ENCODE measurements at places on chromosomes 7 and 10.

DNA sequence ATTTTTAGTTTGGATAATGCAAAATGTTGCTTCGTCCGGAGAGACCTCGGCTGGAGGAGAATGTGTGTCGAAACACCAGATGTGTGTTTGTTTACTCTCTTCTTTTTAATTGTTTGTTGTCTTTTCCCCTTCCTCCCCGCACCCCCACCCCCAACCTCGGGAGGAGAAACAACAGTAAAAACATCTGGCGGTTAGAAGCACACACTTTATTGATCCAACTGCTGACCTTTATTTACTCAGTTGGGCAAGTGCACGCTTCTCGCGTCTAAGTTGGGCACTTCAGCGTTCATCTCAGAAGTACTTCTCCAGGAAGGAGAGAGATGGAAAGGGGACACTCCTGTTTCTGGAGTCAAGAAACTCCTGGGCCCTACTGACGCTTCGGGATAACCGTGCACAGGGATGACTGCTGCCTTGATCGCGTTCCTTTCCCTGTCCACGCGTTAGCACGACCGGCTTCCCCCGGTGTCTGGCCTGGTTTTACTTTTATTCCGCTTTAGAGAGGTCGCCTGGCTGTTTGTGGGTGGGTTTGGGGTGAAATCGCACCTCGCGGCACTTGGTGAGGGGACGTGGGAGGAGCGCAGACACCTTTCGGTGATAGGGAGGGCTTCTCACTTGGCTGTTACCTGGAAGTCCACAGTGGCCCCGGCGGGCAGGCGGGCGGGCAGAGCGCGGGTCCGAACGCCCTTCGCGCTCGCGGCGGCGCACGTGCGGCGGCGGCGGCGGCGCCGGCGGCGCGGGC lies 168.3 kb upstream of the PPP1R3A start:
- H3K27ac ChIP-seq = no peak overlapping the region
- no peak for DNase-seq
- H3K4me1 ChIP-seq = peaks cover 46% of the 10 kb centered on the region
- peaks cover 33% of the 10 kb centered on the region for H3K27me3 ChIP-seq
- no peaks in the 10 kb centered on the region for H3K36me3 ChIP-seq
- no peak overlapping the region for H3K4me3 ChIP-seq

DNA sequence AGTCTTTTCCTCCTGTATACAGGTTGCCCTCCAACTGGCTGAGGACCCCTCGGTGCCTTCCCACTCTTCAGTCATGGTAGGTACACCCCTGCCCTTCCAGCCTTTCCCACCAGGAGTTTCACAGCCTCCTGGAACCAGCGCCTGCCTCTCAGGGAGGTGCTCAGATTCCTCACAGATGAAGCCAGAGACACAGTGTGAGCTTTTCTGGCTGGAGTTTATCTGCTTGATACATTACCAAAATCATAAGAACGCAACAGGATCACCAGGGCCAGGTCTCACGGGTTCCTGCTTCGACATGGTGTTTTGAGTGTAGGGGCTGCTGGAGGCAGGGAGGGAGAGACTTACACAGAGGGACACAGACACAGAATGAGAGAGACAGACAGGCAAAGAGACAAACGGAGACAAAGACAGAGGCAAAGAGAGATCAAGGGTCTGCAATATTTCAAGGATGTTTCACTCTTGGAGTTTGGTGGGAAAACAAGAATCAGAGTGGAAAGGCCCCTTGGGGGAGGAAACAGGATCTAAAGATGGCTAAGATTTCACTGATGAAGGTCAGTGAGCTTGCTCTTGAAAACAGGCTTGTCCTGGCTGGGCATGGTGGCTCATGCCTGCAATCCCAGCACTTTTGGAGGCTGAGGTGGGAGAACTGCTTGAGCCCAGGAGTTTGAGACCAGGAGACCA lies 6.5 kb upstream of the INMT start:
- H3K36me3 ChIP-seq = no peaks in the 10 kb centered on the region
- peaks cover 16% of the 10 kb centered on the region for H3K4me1 ChIP-seq
- H3K27me3 ChIP-seq = no peaks in the 10 kb centered on the region

DNA sequence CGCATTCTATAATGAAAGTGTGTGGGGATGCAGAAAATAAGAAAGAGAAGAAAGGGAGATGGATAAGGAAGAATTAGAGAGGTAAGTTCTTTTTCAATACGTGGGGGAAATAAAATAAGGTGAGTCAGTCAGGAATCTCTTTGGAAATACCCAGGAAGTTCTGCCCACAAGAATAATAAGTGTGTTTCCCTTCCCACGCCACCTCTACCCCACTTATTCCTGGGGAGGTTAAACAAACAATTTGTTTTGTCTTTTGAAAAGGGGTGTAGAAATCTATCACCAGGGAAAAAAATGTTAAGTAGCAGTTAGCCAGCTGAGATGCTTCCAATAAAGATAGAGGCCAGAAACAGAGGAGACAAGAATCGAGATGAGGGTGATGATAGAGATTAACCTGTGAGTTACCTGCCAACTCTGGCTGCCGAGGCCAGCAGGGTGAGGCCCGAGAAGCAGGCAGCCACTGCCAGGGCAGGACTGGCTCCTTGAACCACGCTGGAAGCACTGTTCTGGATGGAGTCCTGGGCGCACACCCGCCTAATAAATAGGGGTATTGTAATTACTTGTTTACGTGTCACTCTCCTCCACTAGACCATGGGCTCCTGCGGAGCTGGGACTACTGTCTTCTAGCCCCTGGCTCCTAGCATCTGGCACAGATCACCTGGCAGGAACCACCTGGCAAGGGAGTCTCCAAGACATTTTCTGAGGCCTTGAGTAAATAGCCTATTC lies 191.3 kb downstream of the FGFR2 start:
- DNase-seq = no peak
- no peaks in the 10 kb centered on the region for H3K4me1 ChIP-seq
- H3K4me3 ChIP-seq = no peak overlapping the region
- no peak overlapping the region for H3K27ac ChIP-seq

DNA sequence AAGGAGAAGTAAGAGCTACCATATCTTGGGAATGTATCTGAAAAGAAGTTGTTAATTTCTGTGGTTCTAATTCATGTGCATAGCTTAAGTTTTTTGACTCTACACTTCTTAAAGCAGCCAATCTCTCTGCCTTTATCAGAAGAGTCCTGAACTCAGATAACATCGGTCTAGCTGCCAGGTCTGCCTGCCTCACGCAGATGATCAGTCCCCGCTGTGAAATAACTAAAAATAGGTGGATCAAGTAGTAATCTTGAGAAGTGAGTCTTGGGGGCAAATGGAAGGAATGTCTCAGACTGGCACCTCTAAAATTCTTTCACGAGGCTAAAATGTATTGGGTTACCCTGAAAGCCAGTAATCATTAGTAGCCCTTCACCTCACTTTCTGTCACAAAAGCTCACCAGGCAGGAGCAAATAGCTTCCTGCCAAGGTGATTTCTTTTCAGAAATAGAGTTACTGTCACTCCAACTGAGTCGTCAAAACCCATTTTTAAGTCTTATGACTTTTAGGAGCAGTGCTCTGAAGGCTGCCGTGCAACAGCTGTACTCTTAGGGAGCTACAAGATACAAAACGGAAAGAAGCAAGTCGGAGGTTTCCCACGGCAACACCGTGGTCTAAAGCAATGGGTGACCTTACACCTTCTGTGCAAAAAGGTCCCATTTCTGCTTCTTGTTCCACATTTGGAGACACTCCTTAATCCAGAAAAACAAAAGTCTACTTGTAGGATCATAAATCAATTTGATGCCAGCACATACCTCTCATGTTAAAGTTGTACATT lies 85.2 kb downstream of the ABCB5 start:
- H3K36me3 ChIP-seq = no peaks in the 10 kb centered on the region
- H3K4me1 ChIP-seq = no peaks in the 10 kb centered on the region
- H3K27ac ChIP-seq = no peak overlapping the region
- no peak for DNase-seq
- H3K4me3 ChIP-seq = no peak overlapping the region

GRCh38 chr7:348962-349743 lies 59.2 kb downstream of the FOXL3 start:
- H3K27ac ChIP-seq = no peak overlapping the region
- H3K4me1 ChIP-seq = peaks cover 24% of the 10 kb centered on the region
- H3K4me3 ChIP-seq = no peak overlapping the region
- H3K27me3 ChIP-seq = no peaks in the 10 kb centered on the region
- no peaks in the 10 kb centered on the region for H3K36me3 ChIP-seq
- no peak for DNase-seq

- no peaks in the 10 kb centered on the region for H3K27me3 ChIP-seq
- no peaks in the 10 kb centered on the region for H3K4me1 ChIP-seq
- no peak for DNase-seq
- no peak overlapping the region for H3K27ac ChIP-seq
These were observed 245.5 kb downstream of the REEP3 start for GRCh38 chr10:63766745-63767137.

- H3K36me3 ChIP-seq = no peaks in the 10 kb centered on the region
- H3K4me3 ChIP-seq = no peak overlapping the region
- H3K27me3 ChIP-seq = no peaks in the 10 kb centered on the region
- H3K27ac ChIP-seq = no peak overlapping the region
These were observed 87.3 kb upstream of the BAIAP2L1 start for GRCh38 chr7:98488167-98488566.

- no peaks in the 10 kb centered on the region for H3K36me3 ChIP-seq
- H3K4me1 ChIP-seq = no peaks in the 10 kb centered on the region
- DNase-seq = no peak
- no peaks in the 10 kb centered on the region for H3K27me3 ChIP-seq
- H3K27ac ChIP-seq = no peak overlapping the region
These were observed 153.7 kb downstream of the DNAJB9 start for GRCh38 chr7:108723381-108723814.

GRCh38 chr7:107948645-107949442 lies 54.1 kb downstream of the LAMB1 start:
- no peak for DNase-seq
- H3K4me1 ChIP-seq = no peaks in the 10 kb centered on the region
- no peaks in the 10 kb centered on the region for H3K27me3 ChIP-seq
- no peak overlapping the region for H3K27ac ChIP-seq
- no peak overlapping the region for H3K4me3 ChIP-seq

- H3K27ac ChIP-seq = no peak overlapping the region
- no peak overlapping the region for H3K4me3 ChIP-seq
- DNase-seq = no peak
- no peaks in the 10 kb centered on the region for H3K27me3 ChIP-seq
These were observed 192.7 kb downstream of the MLLT10 start for GRCh38 chr10:21726601-21727225.

DNA sequence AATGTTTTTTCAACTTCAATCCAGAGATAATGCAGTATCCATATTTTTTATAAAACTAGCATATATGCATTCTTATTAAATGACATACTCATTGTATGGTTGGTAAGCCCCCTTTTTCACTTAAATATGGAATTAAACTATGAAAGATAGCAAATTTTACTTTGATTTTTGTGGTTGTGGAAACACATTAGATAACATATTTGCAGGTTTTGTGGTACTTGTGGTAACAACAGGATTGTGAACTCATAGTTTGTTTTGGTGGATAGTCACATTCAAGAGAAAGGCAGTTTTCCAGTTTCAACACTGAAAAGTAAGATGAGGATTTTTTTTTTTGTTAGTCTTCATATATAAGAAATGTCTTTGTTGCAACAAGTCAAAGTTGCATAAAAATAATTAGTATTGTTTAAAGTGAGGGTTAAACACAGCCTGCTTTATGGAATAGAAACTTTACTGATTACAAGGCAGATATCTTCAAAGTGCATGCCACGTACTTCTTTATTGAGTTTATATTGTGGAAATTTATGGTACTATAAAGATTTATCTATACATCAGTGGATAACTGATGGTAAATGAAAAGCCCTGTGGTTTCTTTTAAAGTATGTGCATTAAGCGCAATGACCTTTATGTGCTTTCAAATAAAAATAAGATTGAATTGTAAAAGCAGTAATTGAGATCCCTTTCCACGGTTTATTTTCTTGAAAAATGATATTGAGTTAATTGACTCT lies 39.7 kb upstream of the SEMA3D start:
- no peak overlapping the region for H3K27ac ChIP-seq
- H3K4me1 ChIP-seq = no peaks in the 10 kb centered on the region
- no peak overlapping the region for H3K4me3 ChIP-seq
- no peaks in the 10 kb centered on the region for H3K27me3 ChIP-seq
- no peak for DNase-seq

- no peaks in the 10 kb centered on the region for H3K27me3 ChIP-seq
- H3K4me3 ChIP-seq = no peak overlapping the region
- no peak overlapping the region for H3K27ac ChIP-seq
- DNase-seq = no peak
- H3K4me1 ChIP-seq = no peaks in the 10 kb centered on the region
These were observed 278.2 kb downstream of the SNX13 start for GRCh38 chr7:17661982-17662585.

GRCh38 chr7:19327018-19327417 lies 181.8 kb upstream of the FERD3L start:
- H3K36me3 ChIP-seq = no peaks in the 10 kb centered on the region
- no peak for DNase-seq
- H3K27me3 ChIP-seq = no peaks in the 10 kb centered on the region
- no peak overlapping the region for H3K4me3 ChIP-seq
- H3K27ac ChIP-seq = no peak overlapping the region
- no peaks in the 10 kb centered on the region for H3K4me1 ChIP-seq

DNA sequence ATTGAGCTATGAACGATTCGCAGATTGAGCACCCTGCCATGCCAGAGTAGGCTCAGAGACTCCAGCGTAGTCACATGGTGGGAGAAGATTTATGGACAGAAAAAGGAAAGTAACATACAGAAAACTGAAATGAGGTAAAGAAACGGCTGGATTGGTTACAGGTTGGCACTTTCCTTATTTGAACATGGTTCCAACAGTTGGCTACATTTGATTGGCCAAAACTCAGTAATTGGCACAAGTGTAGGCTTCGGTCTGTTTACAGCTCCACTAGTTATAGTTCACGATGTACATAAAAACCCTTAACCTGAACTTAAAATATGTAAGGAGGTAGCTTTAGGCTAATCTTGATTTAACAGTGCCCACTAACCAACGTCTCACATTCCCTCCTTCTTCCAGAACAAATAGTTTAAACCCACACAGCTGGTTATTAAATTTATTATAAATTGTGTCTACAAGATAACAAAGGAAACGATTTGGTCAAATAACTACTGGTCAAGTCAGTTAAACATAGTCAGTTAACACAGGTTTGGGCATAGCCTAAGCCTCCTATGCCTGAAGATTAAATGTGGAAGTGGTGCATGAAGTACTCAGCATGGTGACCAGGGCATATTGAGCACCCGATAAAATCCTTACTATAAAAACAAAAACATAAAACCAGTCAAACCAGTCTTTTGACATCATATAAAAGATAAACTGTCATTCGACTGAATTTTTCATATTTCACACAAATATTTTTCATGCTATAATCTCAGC lies 17.9 kb upstream of the MTERF1 start:
- DNase-seq = no peak
- H3K27me3 ChIP-seq = no peaks in the 10 kb centered on the region
- no peak overlapping the region for H3K27ac ChIP-seq

DNA sequence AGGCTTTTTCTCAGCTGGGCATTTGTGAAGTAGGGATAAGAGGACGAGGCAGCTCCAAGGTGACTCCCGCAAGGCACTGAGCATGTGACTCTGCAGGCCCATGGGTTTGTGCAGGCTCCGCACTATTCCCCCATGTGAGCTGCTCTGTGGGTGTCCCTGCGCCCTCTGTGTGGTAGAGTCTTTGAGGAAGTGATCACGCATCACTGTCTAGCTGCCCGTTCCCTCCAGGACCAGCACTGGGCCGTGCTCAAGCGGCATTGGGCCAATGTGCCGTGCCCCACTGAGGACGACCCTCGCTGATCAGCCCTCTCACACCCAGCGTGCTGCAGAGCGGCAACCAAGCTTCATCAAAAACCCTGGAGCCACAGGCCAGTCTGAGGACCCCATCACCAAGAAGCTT lies 7.5 kb downstream of the PRKAG2 start:
- H3K4me3 ChIP-seq = no peak overlapping the region
- no peaks in the 10 kb centered on the region for H3K27me3 ChIP-seq

- H3K4me3 ChIP-seq = no peak overlapping the region
- peak; percentile 67 for DNase-seq
- no peaks in the 10 kb centered on the region for H3K36me3 ChIP-seq
- H3K27ac ChIP-seq = no peak overlapping the region
- no peaks in the 10 kb centered on the region for H3K27me3 ChIP-seq
- no peaks in the 10 kb centered on the region for H3K4me1 ChIP-seq
These were observed 10.9 kb upstream of the RSU1 start for GRCh38 chr10:16828114-16828568.
